Endodermal cell (in vitro differentiated cells): ENCODE measurements at places on chromosomes 12 and 14. TPM values are rescaled to one million over a fixed set of nuclear protein-coding genes. Genes with fewer than 3 reads are reported as not detected.

DNA sequence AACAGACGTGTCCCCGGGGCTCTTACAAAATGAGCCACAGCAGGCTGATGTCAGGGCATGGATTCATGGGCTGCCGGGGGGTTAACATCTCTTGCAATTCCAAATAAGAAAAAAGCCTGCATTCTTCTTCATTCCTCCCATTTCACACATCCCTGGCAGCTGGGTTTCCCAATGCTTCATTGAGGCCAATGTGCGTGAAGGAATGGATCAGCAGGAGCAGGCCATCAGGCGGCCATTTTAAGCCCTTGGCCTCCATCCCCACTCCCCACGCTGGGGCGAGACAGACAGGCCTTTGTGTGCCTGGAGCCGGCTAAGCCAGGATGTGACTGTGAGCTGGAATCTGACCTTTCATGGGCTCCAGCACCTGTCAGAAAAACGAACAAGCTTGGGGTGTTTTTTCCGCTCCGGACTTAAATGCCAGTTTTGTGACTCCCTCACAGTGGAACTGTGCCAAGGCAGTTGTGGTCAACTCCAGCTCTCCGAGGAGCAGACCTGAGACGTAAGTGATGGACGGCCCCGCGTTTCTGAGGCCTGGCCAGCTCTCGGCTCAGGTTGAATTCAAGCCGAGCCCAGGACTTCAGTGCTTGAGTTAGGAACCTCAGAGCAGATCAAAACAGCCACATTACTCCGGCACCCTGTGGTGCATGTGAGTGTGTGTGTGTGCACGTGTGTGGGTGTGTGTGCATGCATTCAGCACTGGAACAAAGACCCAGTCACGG is 133.1 kb downstream of the TMEM30B start:
- H3K27ac ChIP-seq, result peak overlapping the region; percentile 81
- no peaks in the 10 kb centered on the region for H3K4me1 ChIP-seq
- H3K27me3 ChIP-seq, result no peaks in the 10 kb centered on the region
- no peak for DNase-seq
- no peak overlapping the region for H3K4me3 ChIP-seq

Gene NEMP1
- total RNA-seq, result 36.4 to 52.6 TPM (median 52.0 TPM) in 3 replicates

Gene GCN1
- total RNA-seq, result 85.0 to 146 TPM (median 143 TPM) in 3 replicates

Gene TAS2R14
- total RNA-seq, result 4.9 and 8.1 TPM in 2 replicates

- H3K36me3 ChIP-seq, result no peaks in the 10 kb centered on the region
- H3K4me3 ChIP-seq, result no peak overlapping the region
- peaks cover 11% of the 10 kb centered on the region for H3K4me1 ChIP-seq
- no peak for DNase-seq
- H3K27ac ChIP-seq, result no peak overlapping the region
- H3K27me3 ChIP-seq, result no peaks in the 10 kb centered on the region
These were observed 63.6 kb downstream of the CHST11 start for GRCh38 chr12:104520242-104520900.

GRCh38 chr14:94176808-94177207 is 2.7 kb downstream of the PPP4R4 start:
- H3K4me1 ChIP-seq, result no peaks in the 10 kb centered on the region
- no peaks in the 10 kb centered on the region for H3K36me3 ChIP-seq
- H3K27ac ChIP-seq, result no peak overlapping the region
- DNase-seq, result no peak
- peaks cover 46% of the 10 kb centered on the region for H3K27me3 ChIP-seq
- H3K4me3 ChIP-seq, result no peak overlapping the region

- H3K27me3 ChIP-seq, result no peaks in the 10 kb centered on the region
- no peak for DNase-seq
- H3K4me1 ChIP-seq, result peaks cover 16% of the 10 kb centered on the region
- no peaks in the 10 kb centered on the region for H3K36me3 ChIP-seq
These were observed 10.8 kb downstream of the PACS2 start for GRCh38 chr14:105325303-105325702.

- H3K27ac ChIP-seq, result no peak overlapping the region
- H3K4me1 ChIP-seq, result peaks cover 3% of the 10 kb centered on the region
- peak; percentile 35 for DNase-seq
- no peak overlapping the region for H3K4me3 ChIP-seq
- H3K36me3 ChIP-seq, result no peaks in the 10 kb centered on the region
These were observed 159.6 kb upstream of the PZP start for GRCh38 chr12:9367828-9368227.

GRCh38 chr14:67571991-67572323 is 28.1 kb downstream of the PIGH start:
- H3K27me3 ChIP-seq, result no peaks in the 10 kb centered on the region
- no peak overlapping the region for H3K4me3 ChIP-seq
- DNase-seq, result no peak
- H3K27ac ChIP-seq, result no peak overlapping the region
